Lung (tissue), 17 donors: ENCODE measurements at places on chromosomes 7 and 10.
A peak's percentile ranks its signal among the peaks of the same experiment; 100 is the strongest.

GRCh38 chr10:84159076-84159685 is 14.4 kb upstream of the GPR15LG start:
- DNase-seq: no peak

DNA sequence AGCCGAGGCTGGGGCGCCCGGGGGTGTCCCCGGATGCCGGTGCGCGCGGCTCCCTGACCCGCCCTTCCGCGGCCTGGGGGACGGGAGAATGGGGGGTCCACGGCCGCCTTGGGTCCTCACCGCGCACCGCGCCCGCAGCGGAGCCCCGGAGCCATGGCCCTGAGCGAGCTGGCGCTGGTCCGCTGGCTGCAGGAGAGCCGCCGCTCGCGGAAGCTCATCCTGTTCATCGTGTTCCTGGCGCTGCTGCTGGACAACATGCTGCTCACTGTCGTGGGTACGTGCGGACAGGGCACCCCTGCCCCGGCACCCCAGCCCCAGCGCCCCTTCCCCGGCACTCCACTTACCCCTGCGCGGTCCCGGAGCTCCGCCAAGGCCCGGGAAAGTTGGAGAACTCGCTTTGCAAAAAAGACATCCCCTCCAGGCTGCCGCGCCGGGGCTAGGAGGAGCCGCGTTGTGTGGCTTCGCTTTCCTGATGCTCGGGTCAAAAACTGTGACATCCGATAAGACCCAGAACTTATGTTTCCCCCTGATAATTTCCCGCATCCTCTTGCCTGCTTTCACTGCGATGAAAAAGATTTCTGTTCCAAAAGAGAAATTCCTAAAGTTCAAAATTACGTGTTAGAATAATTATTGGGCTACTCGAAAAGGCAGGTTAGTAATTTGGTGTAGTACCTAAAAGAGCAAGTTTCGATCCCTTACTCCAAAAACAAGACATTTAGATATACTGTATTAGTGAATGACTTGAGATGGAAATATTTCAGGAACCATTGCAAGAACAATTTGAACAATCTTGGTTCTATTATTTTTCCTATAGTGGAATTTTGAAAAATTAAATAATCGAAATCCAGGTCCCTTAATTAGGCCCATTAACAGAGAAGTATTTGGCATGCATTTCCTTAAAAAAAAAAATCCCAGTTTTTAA is 888 bp downstream of the SLC18A2 start:
- no peak for DNase-seq

DNA sequence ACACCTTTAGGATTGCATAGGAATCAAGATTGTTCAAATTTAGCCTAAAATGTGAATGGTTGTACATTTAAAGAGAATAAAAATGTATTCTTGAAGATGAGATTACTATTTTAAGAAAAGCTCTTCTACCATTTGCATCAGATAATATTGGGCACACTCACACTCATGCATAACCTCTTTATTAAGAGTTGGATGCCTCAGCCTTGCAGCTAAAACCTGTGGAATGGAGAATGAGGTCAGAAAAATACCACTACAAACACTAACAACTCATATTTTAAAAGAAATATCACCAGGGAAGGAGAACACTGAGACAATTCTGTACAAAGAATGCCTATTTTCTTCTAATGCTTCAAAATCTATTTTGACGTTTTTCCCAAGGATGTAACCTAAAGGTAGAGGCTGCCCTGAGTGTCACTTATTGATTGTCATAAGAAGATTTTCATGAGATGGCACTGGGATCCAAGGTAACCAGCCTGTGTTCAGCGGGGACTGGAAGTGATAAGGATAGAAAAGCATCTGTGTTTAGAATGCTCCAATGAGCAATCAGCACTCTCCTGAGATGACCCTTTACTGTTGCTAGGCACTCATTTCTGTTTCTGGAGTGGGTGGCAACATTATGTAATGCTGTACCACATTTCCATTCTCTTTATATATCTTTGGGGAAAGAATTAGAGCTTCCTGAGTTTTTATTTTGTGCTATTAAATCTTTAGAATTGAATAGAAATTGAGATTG is 26.6 kb downstream of the REEP3 start:
- DNase-seq: no peak

DNA sequence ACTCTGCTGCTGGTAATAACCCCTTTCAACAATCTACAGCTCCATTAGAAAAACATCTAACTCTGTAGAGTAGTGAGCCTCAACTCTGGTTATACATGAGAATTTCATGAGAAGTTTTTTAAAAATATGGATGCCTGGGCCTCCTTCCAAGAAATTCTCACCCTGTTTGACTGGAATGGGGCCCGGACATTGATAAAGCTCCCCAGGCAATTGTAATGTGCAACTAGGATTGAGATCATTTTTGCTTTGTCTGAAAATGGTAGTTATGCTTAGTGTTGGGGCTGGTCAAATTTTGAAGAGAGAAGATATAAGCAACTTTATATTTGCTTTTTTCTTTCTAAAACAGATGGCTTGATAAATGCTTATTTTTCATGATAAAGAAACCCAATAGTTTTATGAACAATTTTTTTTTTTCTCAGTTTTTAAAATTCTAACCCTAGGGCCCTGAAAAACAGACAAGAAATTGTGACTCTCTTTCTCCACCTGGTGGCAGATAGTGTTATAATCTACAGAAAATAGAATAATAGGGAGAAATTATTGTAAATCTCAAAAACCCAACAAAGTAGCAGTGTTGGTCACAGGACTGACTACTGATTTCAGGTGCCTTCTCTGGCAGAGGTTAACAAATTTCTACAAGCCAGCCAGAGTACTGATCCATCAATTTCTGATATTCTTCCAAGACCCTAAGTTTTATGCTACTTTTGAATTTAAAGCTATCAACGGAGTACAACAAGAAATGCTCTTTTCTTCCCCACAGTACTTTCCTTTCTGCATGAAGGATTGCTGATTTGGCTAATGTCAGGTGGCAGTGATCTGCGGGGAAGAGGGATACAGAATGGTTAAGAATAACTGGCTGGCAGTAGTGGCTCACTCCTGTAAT is 174.8 kb downstream of the DKK1 start:
- DNase-seq: no peak

DNA sequence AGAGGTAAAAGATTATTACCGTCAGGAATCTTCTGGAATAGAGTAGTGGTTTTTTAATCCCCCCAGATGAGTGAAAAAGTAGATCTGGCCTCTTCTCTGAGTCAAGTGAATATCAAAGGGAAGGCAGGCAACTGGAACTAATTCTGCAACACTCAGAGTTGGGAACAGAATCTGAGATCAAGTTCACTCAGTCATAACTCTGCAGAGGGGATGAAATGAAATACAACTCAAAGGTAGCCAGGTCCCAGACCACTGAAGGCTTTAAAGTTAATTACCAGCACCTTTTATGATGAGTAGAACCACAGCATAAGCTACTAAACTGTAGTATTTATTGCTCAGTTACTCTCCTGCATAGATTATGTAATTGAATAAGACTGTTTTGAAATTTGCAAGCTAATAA is 455.6 kb upstream of the AKR1E2 start:
- DNase-seq: peak; percentile 53
